Right lung (tissue), 10 donors: ENCODE measurements at places on chromosomes 3 and 15. TPM values are rescaled to one million over a fixed set of nuclear protein-coding genes. Genes with fewer than 3 reads are reported as not detected.

GRCh38 chr3:169060037-169060436 lies 603.5 kb downstream of the MECOM start:
- DNase-seq = no peak

GRCh38 chr3:66702126-66702525 lies 201.3 kb upstream of the LRIG1 start:
- no peak for DNase-seq

DNA sequence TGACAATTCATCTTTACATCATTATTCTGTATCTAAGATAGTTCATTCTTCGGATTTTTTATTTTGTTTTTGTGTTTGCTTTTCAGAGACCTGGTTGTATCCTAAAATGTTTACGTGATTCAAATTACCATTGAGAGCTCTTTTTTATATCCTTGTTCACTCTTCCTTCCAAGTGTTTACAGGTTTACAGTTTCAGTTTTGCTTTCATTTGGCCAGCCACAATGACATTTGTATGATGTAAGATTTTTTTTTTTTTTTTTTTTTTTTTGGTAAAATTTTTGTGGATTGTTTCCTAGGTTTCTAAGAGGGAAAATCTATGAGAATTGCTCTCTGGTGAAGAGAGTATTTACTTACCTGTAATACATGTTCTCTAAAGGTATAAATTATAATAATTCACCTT lies 55.0 kb downstream of the SETD5 start:
- no peak for DNase-seq

DNA sequence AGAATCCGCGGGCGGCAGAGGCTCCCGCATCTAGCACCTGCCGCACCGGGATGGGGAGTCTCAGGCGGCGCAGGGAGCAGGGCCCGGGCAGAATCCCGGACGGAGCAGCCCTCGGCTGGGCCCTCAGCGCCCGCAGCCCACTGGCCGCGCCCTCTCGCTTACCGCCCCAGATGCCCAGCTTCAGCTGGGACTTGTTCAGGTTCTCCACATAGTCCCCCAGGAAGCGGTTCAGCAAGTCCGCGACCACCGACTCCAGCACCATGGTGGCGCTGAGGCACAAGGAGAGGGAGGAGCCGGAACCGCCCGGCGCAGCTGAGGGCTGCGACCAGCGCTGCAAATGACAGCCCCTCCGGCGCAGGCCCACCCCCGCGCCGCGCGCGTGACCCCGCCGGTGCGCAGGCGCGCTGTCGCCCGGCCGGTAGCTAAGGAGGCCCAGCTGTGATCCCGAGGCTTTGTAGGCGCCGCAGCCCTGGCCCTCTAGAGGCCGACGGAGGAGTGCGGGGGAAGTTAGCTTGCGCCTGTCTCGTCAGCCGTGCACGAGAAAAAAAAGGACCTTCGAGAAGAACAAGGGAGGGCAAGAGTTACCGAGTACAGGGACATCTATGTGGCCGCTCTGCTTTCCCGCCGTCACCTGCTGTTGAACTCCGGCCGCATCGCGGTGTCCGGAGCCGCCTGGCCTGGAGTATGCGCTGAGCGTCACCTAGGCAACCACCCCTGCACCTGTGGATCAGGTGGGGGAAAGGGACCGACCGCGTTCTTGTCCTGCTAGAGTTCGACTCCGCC lies at the start of gene VPS13C:
VPS13C (minus strand) TSS at position 335 of the 783 bp plus-strand sequence; CDS start at position 262, 73 bp downstream.
- peak; percentile 94 for DNase-seq

DNA sequence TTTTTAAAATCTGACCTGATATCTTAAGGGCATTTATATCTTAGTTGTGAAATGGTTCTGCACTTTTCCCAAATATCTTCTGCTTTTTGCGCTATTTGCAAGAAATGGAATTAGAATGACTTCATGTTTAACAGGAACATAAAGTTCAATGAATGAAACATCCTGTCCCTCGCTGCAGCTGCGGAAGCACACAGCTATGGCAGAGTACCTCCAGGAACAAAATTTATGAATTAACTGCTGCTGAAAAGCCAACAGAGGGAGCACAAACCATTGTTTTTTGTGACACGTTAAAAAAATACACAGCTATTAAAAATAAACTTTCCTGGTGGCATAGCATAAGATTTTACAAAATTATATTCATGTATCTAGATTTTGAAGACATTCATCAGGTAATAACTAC lies 404.4 kb upstream of the MDFIC2 start:
- peak; percentile 24 for DNase-seq

DNA sequence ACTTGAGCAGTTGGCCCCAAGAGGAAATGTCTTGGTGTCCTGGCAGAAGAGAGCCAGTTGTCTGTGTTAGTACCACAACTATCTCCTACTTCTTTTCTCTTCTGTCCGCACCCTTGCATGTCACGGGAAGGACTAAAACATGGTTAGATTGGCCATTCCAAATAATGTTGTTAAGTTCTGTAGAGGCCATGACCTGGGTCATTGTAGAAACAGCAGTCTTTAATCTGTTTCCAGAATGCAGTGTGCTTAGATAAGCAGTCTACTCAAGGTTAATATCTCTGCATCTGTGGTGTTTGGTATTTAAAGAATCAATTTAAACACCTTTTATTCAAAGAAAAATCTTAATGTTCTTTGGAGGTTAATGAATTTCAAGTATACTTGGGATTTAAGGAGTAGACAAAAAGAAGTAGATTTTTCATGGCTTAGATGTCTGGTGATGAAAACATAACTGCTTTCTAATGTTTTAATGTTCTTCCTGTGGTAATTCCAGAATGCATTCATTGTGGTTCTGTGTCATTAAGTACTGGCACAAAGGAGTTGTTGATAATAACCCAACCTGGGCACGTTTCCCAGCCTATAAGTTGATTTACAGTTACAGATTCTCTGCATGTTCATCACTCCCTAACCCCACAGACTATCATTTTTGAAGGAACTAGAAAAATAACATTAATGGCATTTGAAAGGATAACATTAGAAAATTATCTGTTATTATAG lies 58.9 kb downstream of the TMEM108 start:
- no peak for DNase-seq

- no peak for DNase-seq
These were observed 30.9 kb upstream of the MUC13 start for GRCh38 chr3:124965413-124965812.

GRCh38 chr3:30963223-30963722 lies 68.8 kb upstream of the GADL1 start:
- no peak for DNase-seq

DNA sequence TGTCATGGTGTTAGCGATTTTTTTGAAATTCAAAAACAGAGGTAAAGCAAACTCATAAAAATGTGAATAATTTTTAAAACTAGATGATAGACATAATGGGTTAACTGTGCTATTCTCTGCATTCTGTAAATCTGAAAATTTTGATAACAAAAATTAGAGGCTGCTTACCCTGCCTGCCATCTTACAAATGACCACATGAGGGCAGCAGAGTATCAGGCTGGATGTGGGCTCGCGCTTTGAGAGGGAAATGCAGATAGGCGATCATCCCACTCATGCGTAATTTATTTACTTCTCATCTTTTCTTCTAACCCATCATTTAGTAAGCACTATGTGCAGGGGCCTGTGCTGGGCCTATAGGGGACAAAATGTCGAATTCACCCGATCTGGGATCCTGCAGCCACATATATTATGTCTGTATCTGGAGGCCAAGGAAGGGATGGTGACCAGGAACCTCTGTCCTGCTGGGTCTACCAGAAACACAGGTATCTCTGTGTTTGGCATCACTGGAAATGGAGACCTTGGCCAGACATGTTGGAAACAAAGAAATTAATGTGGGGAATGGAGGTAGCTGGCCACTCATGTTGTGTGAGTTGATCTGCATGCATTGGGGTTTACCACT lies 7.8 kb upstream of the RAD18 start:
- DNase-seq = peak; percentile 44

DNA sequence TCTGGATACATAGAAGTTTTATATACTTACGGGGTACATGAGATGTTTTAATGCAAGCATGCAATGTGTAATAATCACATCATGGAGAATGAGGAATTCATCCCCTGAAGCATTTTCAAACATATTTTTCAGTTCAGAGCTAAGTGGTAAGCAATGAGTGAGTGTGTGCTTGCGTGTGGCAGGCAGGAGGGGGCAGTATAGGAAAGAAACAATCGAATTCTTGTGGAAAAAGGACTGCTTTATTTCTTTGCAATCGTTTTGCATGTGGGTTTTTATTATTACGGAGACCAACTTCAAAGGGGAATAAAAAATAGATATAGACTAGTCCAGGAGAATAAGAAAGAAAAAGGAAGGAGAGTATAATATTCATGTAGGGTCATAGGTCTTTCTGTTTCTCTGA lies 271.6 kb downstream of the CHL1 start:
- no peak for DNase-seq

DNA sequence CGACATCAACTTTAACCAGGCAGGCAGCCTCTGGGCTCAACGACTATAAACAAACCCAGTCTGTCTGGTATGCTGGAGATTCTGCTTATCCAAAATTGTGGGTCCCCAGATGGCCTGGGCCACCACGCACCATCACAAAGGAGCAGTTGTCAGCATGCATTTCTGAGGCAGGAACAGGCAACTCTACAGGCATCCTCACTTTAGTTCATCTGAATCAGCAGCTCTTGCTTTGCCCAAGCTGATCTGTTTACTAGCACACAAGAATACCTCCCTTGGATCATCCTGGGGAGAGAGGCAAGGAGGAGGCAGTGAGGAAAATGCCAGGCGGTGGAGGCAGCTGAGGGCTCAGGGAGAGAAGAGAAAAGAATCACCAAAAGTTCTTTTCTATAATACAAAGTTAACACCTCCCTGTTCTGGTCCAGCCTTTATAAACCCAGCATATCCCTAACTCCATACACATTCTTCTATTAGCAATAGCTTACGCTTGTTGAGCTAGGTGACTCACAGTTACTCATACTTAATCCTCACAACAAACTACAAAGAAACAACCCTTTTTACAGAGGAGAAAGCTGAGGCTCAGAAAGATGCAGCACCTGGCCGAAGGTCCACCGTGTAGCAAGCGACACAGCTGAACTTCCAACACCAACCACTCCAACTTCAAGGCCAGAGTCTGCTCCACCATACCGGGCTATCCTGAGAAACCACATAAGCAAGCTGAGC lies 33.6 kb downstream of the ZDHHC3 start:
- DNase-seq = no peak

- no peak for DNase-seq
These were observed 46.7 kb downstream of the NIPA2 start for GRCh38 chr15:22885120-22885519.

DNA sequence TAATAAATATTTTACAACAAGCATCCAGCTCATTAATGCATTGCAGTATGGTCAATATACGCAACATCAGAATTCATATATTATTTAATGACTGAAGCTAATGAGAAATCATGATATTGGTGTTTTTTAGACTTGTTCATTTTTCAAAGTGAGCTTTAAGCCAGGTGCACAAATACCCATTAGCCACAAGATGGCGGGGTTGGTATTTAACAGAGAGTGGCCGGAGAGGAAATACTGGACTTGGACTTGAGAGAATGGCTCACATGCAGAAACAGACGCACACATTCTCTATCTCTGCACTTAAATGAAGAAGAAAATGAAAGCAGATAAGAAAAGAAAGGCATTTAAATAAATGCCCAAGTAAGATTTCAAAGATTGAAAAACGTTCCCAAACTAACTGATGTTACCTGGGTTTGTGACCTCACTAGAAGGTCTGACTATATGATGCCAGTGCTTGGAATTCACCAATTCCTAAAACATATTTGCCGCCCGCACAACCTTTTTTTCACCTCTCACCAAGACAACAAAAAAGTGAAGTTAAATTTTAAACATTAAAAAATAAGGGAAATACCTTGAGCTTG lies 21.2 kb upstream of the CRBN start:
- DNase-seq = peak; percentile 79

- DNase-seq = no peak
These were observed 207.5 kb upstream of the LINGO1 start for GRCh38 chr15:77839970-77840905.

DNA sequence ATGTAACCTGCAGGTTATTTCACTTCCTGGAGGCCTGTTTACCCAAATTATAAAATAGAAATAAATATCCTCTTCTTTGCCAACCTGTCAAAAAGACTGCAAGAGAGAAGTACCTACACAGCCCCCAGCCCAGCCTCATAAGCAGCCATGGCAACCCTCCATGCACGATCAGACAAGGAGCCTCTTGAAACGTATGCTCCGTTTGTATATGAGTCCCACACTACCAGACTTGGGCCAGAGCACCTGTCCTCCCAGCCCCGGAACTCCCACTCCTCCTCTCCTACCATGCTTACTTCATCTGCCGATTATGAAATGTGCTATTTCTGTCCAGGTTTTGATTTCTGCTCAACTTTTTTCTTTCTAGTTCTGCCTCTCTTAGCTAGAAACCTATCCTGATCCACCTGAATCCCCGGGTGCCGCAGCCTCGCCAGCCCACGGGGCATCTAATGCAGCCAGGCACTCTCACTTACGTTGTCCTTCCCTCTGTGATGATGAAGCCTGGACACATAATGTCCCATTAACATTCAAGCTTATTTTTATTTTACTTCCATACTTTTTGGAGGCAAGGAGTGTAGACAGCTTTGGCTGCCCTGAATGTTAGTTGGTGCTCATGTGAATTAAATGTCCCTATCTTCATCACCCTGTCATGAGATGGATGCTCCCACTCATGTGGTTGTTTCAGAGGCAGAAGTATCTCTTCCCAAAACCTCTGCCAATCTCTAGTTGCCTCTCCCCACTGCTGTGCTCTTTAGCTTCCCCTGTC lies 73.8 kb downstream of the MB21D2 start:
- DNase-seq = no peak

DNA sequence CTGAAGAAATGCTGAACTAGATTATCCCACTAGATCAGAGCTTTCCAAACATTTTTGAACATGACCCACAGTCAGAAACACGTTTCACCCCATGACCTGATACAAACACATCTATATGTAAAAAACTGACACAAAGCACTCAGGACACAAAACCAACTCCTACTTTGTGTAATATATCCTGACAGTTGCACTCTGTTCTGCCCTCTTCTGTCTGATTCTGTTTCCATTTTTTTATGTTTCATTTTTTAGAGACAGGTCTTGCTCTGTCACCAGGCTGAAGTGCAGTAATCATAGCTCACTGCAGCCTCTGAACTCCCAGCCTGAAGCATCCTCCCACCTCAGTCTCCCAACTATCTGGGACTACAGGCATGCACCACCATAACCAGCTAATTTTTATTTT lies 15.8 kb upstream of the RFTN1 start:
- no peak for DNase-seq

The ACTC1 gene
- 2.4 TPM for polyA plus RNA-seq

The OR5H6 gene
- polyA plus RNA-seq = not detected

The ARNT2 gene
- polyA plus RNA-seq = 33.8 TPM

The C3orf22 gene
- not detected for polyA plus RNA-seq

The SIDT1 gene
- 1.9 TPM for polyA plus RNA-seq

The SI gene
- not detected for polyA plus RNA-seq

The TRIM42 gene
- not detected for polyA plus RNA-seq

The DAZL gene
- not detected for polyA plus RNA-seq

The CLRN1 gene
- polyA plus RNA-seq = not detected

The RARB gene
- 34.8 TPM for polyA plus RNA-seq
